ENCODE measurements at places on chromosomes 12 and 14.

- DNase-seq, result no peak
These were observed 4.5 kb downstream of the HOXC10 start for GRCh38 chr12:53989227-53990113.

- no peak for DNase-seq
These were observed 201.0 kb downstream of the SSPN start for GRCh38 chr12:26396402-26396801.

DNA sequence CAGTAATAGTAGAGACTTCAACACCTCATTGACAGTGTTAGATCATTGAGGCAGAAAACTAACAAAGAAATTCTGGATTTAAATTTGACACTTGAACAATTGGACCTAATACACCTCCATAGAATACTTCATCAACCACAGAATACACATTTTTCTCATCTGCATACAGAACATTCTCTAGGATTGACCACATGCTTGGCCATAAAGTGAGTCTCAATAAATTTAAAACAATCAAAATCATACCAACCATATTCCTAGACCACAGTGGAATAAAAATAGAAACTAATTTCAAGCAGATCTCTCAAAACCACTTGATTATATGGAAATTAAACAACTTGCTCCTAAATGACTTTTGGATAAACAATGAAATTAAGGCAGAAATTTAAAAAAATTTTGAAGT is 82.3 kb downstream of the SLC38A4 start:
- no peak for DNase-seq

- DNase-seq, result no peak
These were observed 173.5 kb downstream of the SLC41A2 start for GRCh38 chr12:104784592-104784991.

DNA sequence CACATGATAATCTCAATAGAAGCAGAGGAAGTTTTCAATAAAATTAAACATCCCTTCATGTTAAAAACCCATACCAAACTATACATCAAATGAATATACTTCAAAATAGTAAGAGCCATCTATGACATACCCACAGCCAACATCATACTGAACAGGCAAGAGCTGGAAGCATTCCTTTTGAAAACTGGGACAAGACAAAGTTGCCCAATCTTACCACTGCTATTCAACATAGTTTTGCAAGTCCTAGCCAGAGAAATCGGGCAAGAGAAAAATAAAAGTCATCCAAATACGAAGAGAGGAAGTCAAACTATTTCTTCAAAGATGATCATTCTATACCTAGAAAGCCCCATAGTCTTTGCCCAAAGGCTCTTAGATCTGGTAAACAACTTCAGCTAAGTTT is 454.7 kb upstream of the PRICKLE1 start:
- no peak for DNase-seq

GRCh38 chr12:857611-858010 is 91.9 kb downstream of the RAD52 start:
- no peak for DNase-seq

GRCh38 chr14:89139404-89140247 is 277.4 kb downstream of the FOXN3 start:
- no peak for DNase-seq

- DNase-seq, result no peak
These were observed 881 bp upstream of the PUS1 start for GRCh38 chr12:131928080-131928710.

All from activated naive CD8-positive, alpha-beta T cell treated with anti-CD3 and anti-CD28 coated beads, Interleukin-2, amount 50 U/mL, for 24 hours (primary cell).